ENCODE measurements at places on chromosomes 1 and 21.

DNA sequence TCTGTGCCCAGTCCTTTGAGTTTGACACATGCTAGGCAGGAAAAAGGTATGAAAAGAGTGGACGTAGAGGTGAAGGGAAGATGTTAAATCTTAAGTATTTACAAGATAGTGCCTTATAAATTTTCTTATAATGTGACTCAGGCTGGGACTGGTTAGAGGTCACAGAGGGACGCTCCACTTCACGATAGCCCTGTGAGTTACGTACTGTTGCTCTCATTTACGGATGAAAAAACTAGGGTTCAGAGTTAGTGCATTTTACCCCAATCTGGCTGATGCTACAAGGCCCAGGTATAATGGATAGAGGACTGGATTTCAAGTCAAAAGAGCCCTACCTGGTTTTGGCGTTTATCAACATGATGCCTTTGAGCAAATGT, 1.4 kb upstream of the TUT4 start:
- DNase-seq: no peak

DNA sequence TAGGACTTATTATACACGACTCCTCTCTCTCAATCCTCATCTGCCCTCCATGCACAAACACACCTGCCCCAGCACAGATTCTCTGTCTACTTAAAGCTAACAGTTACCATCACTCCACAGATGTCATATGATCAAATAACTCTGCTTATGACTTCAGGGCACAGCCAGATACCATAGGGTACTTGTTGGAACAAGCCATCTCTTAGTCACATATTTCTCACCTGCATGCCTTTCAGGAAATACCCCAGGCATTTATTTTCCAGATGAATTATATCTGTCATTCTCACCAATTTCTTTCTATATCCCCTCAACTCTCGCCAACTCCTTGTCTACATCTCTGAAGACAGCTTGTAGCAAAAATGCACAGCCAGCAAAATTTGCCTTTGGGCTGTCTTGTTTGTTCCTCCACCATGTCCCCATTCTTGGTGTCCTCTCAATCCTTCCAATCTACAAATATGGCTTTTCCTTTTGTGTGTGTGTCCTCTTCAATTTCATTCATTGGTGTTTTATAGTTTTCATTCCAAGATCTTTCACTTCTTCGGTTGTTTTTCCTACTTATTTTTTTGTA, 353.9 kb upstream of the CAMK1G start:
- no peak for DNase-seq

DNA sequence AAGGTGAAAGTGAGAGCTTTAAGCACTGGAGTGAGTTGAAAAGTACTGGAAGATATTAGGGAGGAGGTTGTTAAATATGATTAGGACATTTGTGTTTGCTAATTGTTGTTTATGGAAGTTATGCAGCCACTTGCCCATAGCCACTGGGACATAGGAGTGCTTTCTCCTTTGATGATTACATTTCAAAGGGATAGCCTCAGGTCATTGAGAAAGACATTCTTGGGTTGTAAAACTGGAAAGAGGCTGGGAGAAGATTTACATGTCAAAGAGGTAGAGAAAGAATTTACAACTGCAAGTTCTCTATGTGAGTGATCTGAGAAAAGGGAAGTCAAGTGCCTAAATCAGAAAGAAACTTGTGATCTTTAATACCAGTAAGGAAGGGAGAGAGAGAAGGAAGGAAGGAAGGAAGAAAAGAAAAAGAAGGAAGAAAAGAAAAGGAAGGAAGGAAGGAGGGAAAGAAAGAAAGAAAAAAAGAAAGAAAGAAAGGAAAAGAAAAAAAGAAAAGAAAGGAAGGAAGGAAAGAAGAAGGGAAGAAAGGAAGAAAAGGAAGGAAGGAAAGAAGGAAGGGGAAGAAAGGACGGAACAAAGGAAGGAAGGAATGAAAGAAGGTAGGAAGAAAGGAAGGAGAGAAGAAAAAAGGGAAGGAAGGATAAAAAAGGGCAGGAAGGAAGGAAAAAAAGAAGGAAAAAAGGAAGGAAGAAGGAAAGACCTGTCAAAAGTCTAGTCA, 284.6 kb upstream of the DPYD start:
- no peak for DNase-seq

DNA sequence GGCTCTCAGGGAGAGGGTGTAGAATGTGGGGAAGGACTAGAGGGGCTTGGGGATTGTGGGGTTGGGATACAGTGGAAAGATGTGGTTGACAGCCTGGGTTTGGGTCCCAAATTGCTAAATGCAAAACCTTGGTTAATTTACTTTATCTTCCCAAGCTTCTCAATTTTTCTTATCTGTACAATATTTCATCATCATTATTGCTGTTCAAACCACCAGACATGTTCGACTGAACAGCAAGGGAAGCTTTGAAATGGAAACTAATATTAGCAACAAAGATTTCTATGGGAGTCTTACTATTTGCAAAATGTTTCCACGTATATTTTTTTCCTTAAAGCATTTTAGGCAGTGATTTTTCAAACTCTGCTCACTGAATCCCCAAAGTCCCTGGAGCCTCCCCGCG, 67.0 kb upstream of the KAZN start:
- no peak for DNase-seq

DNA sequence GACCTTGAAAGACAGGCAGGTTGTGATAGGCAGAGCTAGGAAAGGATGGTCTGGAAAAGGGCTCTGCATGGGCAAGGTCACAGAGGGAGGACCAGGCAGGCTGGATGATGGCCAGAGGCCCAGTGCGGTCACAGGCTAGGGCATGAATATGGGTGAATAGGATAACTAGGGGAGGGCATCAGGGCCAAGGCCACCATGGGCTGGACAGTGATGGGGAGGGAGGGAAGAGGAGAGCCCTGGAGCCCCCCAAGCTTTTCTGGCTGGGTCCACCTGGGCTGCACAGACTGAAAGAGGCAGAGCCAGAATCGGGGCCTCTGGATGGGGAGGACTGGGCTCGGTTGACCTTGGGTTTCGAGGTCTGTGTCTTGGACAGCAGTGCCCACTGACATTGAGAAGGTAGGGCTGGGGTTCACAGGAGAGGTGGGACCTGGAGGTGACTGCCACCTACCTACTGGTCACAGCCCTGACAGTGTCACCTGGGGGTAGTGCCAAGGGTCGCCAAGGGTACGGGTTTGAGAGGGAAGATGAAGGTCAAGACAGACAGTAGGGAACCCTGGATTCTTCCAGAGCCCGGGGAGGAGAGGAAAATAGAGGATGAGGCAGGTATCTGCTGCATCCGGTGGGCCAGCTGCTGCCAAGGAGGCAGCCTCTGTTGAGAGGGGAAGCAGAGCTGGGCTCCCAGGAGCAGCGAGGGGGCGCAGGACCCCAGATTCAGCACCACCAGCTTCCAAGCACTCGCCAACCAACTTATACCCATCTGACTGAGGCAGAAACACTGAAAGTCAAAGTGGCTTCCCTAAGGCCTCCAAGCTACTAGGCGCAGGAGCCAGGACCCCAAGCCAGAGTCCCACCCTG, 6.1 kb upstream of the NPHP4 start:
- DNase-seq: no peak

- no peak for DNase-seq
Observed at GRCh38 chr1:66090859-66091457, 298.3 kb downstream of the PDE4B start.

GRCh38 chr1:85623061-85623471, 42.5 kb downstream of the CCN1 start:
- peak; percentile 92 for DNase-seq

- peak; percentile 22 for DNase-seq
Observed at GRCh38 chr21:37207441-37208009, 59.6 kb downstream of the VPS26C start.

DNA sequence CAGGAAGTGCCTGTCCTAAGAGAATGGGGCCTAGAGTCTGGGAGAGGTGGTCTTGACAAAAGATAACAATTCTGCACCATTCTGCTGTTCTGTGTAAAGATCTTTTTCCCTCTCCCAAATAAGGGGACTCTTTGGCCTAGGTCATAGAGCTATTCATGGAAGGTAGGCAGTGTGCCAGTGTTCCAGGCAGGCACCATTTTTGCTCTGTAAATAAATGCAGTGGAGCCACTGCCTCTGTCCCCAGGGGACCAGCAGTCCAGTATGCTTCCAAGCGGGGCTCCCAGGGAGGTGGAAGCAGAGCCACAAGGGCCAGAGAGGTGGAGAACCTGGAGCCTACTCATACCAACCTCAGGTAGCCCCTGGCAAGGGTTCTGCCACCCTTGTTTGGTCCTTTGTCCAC, 25.9 kb downstream of the KCNA2 start:
- no peak for DNase-seq

DNA sequence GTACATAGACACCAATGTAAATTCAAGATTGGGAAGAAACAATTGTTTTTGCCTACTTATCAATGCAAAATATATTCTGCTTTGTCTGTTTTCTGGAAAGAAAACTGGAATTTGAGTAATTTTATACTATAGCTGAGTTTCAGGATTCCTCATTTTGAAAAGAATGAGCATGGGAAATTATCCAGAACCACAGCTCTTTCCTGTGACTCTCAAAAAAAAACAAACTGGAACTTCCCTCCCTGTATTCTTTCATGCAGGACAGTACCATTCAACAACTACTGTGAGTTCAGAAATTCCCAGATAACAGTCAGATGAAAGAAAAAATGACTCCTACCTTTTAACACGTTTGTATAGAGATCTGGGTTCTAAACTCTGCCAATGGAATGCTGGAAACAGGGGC, 372.4 kb downstream of the TGFB2 start:
- DNase-seq: peak; percentile 76

- no peak for DNase-seq
Observed at GRCh38 chr1:91827087-91827458, 58.9 kb downstream of the TGFBR3 start.

- no peak for DNase-seq
Observed at GRCh38 chr1:78565393-78565792, 54.9 kb upstream of the IFI44L start.

GRCh38 chr1:200891774-200892157, 2.9 kb upstream of the INAVA start:
- DNase-seq: no peak

- no peak for DNase-seq
Observed at GRCh38 chr1:37622131-37622530, 12.6 kb downstream of the RSPO1 start.

DNA sequence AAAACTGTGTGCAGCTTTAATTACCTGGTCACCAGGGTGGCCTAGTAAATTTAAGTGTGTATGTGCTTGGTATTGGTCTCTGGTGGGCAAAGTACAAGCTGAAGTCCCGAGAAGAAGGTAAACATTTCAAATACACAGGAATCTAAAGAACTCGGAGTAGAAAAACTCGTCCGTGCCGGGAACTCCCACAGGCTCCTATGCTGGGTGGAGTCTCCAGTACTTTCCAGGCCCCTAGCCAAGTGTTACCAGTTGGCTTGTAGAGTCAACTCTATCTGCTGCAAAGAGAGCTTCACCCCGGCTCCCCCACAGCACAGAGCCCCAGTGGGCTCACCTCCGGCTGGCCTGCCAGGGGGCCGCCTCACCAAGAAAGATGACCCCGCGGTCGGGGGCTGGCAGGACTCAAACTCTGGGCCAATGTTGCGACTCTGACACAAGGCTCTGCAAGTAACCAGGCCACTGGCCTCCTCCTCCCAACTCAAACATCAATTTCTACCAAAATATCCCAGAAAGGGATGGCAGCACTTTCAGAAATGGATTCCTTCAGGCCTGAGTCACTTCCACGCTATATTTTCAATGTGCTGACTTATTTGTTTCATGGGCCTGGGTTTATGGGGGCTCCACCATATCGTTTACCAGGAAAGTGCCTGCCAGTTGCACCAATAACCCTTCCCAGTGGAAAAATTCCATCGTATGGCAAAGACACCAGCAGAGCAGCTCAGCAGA, 73.9 kb downstream of the SLC66A1 start:
- peak; percentile 77 for DNase-seq

- DNase-seq: no peak
Observed at GRCh38 chr1:156754219-156754618, 2.7 kb upstream of the HDGF start.

- no peak for DNase-seq
Observed at GRCh38 chr1:79283451-79283850, 276.9 kb upstream of the ADGRL4 start.

GRCh38 chr1:224348137-224348536, 8.5 kb upstream of the CNIH4 start:
- no peak for DNase-seq

DNA sequence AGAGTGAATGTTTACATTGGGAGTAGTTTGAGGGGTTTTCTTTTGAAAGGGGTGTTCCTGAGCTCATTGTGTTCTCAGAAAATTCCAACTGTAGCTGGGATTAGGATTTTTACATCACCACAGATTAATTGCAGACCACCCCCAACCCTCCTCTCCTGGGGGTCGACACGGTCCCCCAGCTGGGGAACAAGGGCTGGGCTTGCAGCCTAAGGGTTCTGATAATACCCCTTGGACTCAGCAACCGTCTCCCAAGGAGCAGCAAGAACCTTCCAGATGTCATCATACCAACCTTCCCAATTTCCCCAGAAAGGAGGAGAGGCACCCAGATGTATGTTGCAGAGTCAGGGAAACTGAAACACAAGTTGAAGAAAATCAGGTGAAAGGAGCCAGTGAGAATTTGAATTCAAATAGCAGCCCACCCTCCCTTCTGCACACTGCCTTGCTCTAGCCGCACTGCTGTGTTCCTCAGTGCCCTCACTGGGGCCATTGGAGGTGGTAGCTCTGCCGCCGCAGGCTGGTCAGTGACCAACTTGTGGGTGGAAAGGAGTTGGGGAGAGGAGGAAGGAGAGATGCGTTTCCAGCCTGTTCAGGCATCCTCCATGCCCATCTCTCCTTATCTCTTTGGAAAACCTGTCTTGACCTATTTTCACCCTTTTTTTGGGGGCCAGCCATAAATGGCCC, 14.7 kb upstream of the IGFN1 start:
- no peak for DNase-seq

DNA sequence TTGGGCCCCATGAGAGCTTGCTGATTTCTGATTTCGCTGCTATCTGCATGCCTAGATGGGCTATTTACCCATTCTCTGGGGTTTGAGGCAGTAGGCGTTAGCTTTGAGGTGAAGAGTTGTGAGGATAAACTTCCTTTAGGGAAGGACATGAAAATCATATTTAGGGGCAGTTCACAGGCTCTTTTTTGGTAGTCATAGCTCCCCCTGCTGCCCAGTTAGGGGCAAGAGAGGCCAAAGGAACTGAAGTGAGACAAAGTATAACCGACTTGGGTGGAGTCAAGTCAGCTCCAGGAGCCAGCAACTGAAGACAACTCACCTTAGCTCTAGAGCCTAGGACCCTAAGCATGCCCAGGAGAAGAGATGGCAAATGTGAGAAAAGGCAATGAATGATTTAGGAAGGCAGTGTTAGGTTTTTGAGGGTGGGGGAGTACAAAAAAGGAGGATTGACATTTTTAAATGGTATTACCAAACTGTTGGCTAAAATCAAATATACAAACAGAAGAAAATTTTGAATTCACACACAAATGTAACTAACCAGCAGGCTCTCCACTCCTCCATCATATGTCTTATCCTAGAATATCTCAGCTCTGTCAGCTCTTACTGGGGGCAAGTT, 625.2 kb downstream of the LMO4 start:
- peak; percentile 71 for DNase-seq

Data from EH (cell line).